ENCODE measurements at places on chromosomes 2 and 18. TPM values are rescaled to one million over a fixed set of nuclear protein-coding genes. Genes with fewer than 3 reads are reported as not detected.

The PTPN2 gene
- total RNA-seq = 17.6 TPM

The OR6B2 gene
- not detected for total RNA-seq

The PHOSPHO2 gene
- 4.4 TPM for total RNA-seq

DNA sequence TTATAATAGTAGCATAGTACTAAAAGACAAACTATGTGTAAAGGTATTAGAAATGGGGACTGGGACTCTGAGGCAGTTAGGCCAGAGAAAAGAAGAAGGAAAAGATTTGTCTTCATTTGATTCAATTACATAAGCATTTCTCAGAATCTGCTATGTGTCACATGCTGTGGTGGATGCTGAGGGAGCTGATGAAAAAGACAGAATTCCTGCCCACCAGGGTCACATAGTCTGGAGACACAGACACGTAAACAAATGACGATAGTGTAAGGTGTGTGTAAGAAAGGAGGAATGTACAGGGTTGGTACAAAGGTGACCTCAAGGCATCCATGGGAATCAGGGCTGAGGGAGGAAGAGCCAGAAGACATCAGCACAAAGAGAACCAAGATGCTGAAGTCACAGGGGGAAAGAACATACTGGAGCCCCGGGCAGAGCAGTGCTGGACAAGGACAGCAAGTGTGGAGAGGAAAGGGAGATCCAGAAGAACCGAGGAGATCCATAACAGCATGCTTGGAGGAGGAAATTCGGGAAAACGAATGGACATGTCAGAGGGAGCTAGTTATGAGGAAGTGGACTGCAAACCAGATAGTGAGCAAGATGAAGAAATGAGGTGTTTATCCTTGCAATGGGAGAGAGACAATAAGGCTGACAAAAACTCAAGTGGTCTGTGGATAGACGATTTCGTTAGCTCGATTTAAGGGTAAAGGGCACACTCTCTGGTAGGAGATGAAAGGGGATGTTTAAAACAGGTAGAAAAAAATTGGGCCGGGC is 1.2 kb upstream of the MAPRE3 start:
- no peak for ATAC-seq

- ATAC-seq = no peak
These were observed 789.4 kb downstream of the LRP1B start for GRCh38 chr2:141341444-141341843.

GRCh38 chr18:37282386-37283037 is 283.1 kb downstream of the CELF4 start:
- no peak for ATAC-seq

- ATAC-seq = no peak
These were observed 16.7 kb upstream of the FOSL2 start for GRCh38 chr2:28375742-28376631.

- ATAC-seq = no peak
These were observed 1.2 kb upstream of the HAAO start for GRCh38 chr2:42793334-42794270.

DNA sequence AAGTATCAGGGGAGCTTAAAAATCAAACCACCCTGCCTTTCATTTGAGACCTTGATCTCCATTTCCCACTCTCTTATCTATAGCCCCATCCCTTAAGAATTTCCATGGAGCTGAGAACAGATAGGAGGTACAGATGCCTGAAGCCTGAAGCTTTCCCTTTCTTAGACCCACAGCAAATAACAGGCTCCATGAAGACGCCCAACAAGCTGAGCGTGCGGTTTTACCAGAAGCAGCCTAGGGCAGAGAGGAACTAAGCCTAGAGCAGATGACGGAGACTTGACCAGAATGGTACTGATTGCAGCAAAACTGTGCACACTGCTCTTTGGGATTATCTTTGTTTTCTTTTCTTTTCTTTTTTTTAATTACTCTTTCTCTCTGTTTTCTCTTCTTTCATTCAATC is 1.7 kb upstream of the ERBB4 start:
- no peak for ATAC-seq

- ATAC-seq = no peak
These were observed 158.0 kb upstream of the MMADHC start for GRCh38 chr2:149745396-149746230.

DNA sequence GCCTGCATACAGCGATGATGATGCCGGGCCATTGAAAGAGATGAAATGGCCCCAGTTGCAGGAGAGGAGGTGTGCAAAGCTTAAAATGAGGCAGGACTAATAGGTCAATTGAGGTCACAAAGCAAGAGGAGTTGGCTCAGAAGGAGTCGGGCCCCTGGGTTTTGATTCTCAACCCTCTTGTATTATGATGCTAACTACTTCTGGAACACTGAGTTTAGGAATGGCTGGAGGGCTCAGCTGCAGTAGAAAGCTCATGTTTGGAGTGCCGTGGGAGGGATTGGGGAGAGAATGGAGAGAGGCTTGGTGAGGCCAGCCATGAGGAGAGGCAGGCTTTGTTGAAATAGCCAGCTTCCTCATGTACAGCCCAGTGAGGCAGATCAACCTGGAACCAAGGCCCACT is 4.8 kb downstream of the TNP1 start:
- no peak for ATAC-seq
